ENCODE measurements at places on chromosomes 2 and 18. TPM values are rescaled to one million over a fixed set of nuclear protein-coding genes. Genes with fewer than 3 reads are reported as not detected.

DNA sequence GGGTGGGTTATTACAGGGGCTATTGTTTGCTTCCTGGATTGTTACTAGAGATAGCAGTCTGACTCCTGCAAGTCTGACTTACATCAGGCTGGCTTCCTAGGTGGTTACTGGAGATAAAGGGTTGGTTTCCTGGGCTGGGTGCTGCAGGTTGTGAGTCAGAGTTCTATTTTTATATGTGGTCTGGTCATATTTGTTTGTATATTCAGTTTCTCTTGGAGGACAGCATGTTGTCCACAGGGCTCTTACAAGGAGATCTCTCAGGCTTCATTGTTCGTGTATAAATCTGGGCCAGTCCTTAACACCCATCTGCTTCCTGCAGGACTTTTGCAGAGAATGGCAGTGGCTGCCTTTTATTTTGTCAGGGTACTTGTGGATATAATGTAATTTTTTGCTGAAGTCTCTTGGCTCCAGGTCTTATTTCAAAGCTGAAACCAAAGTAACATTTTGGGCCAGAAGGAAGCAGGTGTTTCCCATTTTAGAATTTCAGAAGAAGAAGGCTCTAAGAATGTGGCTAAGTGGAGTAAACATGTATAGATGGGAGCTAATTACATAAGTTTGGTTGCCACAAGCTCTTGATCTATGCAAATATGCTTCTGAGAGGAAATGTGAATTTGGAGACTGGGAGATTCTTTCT, 65.9 kb upstream of the SLC16A14 start:
- DNase-seq = no peak

DNA sequence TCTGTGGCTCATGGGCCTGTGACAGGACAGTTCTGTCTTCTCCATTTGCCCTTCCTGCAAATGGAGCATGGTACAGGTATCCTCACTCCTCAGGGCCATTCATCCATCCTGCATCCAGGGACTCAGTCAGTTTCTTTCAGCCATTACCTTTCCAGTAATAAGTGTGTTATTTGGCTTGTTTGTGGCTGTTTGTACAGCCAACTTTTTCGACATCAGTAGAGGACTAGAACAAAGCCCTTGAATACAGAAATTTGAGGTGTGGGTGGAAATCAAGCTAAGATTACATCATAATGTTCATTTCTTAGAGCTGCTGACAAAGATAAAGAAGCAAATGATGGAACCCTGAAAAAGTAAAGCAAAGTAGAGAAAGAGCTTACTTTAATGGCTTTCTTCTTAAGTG, 290.4 kb downstream of the PTPRM start:
- no peak for DNase-seq

- no peak for DNase-seq
Observed at GRCh38 chr18:11719621-11720020, 30.6 kb downstream of the GNAL start.

GRCh38 chr2:10368491-10369231, 66.0 kb downstream of the HPCAL1 start:
- DNase-seq = no peak

GRCh38 chr2:32773448-32773808, 145.6 kb downstream of the TTC27 start:
- no peak for DNase-seq

NOL4 gene
- 1.6 TPM for polyA plus RNA-seq

GRCh38 chr18:21598726-21599584, 1.5 kb downstream of the ESCO1 start:
- DNase-seq = no peak

IHH gene
- polyA plus RNA-seq = 3.5 TPM

ASPRV1 gene
- 3.1 TPM for polyA plus RNA-seq

DNA sequence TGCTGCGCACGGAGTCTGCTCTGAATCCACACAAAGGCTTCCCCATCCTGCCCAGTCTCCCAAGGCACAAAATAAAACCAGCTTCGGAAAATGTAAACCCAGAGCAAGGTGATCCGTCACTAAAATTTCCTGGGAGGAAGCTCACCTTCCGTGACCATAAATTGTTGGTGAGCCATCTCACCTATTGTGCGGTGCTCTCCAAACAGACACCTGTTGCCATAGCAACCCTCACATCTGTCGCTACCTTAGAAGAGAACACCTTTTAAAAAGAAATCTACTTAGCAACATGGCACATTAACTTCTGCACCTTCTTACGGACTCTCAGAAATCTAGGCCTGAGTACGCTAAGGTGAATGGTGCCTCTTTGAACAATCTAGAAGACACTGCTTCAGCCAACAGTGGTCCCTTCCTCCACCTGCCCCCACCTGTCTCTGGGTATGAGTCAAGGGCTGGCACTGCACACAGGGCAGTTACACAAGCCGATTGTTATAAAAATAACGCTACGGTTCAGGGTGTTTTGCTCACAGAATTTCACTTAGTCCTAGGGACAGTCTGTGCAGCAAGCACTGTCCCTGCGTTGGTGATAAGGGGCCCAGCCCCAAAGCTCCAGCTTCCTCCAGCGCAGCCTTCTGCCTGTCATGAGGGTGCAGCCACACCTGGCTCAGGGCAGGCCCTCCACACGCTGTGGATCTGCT, 114.9 kb upstream of the ID2 start:
- no peak for DNase-seq

TMEM150A gene
- polyA plus RNA-seq = 15.9 TPM

SMCHD1 gene
- 46.1 TPM for polyA plus RNA-seq

DNA sequence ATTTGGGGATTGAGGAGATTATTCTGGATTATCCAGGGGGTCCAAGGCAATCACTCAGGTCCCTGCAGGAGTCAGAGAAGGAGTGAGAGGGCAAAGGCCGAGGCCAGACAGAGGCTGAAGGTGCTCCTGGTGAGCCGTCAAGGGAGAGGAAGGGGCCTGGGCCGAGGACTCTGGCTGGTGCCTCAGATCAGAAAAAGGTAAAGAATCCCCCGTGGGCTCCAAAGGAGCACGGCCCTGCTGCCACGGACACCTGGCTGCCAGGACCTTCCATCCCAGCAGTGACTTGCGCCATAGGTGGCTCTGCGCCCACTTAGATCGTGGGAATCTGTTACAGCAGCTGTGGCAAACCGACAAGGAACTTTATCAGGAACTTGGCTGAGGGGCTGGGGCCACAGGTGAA, 374.8 kb upstream of the MYT1L start:
- no peak for DNase-seq

- no peak for DNase-seq
Observed at GRCh38 chr2:186827862-186828492, 21.0 kb downstream of the ZSWIM2 start.

SLC11A1 gene
- polyA plus RNA-seq = 1.6 TPM

DNA sequence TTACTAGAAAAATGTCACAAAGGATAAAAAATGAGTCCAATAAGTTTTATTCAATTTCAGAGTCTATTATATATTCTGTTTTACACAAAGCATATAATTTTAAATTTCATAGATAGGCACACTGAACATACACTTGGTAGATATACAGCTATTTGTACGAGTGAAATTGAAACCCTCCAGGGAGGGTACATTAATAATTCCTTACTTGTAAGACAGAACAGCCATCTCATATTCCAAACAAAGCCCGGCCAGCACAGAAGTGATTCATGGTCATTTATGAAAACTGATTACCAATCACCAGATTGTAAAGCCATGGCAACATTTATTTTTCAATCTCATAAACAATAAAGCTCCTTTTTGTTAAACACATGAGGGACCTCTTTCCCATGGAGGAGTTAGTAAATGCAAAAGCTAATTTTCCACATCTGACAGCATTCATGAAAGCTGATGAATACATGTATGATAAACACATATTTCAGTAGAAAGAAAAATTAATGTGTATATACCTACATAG, 190.6 kb downstream of the TDRD15 start:
- DNase-seq = no peak

DNA sequence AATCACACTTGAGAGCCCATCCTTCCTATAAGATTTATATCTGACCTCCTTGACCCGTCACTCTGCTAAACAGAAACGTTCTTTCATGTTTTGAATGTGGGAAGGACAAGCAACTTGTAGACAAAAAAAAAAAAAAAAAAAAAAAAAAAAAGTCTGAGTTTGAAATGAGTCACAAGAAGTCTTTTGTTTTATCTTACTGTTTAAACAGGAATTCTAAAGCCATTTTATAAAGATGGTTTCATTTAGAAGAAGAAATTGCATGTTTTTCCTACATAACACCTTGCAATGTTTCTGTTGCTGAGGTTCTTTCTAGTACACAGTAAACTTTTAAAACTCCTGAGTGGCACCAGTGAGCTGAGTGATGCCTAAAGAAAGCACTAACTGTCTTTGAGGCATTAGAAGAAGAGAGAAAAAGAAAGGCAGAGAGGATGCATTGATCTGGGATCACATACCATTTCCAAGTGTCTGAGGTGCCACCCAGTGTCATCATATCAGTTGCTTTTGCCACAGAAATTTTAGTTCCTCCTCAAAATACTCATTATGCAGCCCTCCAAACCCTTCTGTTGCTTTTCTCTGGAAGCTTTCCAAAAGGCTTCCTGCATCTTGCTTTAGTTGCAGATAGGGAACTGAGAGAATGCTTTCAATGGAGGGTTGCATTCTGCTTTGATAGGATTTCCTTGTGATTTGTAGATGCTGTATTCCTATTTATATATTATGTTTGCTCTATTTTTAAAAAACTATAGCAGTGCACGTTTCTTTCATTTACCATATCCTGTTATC, 69.1 kb downstream of the ACVR2A start:
- DNase-seq = peak; percentile 18

DNA sequence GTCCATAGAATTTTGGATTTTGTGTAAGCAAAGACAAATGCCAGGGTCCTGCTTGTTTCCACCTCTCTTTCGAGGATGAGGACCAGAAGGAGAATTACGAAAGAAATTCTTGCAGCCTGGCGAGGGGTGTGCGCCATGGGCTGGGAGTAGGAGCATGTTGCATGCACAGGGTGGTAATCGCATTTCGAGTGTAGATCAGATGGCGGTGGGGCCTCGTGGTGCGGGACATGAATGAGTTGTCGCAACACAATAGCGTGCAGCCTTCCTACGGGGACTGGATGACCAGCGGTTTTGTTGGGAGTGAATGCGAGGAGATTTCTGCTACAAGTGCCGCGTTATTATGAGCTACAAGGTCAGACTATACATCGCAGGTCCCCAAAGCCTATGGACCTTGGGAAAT, 4.2 kb upstream of the EN1 start:
- no peak for DNase-seq

DNA sequence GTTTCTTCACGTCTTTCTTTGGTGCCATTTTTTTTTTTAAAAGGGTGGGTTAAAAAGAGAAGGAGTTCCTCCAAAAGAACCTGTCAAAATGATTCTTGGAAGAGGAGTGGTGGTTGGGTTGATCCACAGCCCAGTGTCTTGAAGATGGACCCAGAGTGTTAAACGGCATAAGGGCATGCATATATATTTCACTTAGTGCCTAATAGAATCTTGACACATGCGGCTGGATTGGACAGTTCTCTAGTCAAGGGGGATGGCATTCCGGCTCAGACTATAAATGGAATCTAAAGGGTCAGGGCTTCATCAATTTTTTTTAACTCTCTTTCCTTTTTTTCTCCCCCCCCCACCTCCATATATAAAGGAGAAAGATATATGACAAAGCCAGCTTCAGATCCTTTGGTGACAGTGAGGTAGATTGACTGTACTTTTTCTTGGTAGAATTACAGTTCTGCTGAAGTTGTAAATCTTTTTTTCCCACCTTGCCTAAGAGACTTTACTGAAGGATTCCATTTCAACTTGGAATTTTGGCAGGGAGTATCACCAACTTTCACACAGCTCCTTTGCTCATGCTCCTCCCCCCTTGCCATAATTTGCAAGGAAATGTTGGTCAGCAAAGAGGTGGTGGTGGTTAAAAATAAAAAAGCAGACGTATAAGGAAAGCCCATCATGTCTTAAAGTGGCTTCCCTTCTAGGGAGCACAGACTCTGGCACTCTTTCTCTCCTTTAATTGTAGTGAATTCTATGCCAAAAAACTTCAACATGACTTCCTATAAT, at the start of gene MYL1:
Gene MYL1 (minus strand): TSS at position 160 of the 774 bp plus-strand sequence. CDS start 132 bp downstream, at position 28.
- DNase-seq = no peak

SERPINB4 gene
- polyA plus RNA-seq = not detected

ZSWIM2 gene
- not detected for polyA plus RNA-seq

DNA sequence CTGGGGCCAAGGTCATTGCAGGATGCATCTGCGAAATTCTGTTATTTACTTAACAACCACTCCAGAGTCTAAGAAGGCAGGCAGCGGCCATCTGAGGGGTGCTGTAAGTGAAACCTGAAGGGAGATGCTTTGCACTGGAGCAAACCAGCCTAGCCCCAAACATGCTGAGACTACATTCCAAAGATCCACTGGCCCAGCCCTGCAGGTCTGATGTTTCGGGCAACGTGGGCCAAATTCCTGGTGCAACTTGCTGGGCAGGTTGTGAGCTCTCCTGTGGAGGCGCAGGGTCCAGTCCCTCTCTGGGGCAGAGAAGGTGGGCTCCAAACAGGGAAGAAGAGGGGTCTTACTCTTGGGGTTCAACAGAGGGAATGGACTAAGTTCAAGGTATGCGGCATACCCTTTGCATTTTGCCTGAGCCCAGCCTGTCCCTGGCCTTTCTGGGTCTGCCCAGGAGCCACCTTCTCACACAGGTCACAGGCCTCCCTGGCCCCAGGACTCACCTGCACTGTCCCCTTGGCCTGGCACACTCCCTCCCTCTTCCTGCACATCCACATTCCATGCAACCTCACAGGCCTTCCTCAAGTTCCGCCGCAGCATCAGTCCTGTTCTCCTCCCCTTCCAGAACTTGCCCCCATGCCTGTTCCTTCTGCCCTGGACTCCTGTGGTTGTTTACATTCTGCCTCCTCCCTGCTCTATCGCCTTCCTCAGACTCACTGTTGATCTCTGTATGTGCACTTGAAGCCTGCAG, 5.1 kb upstream of the MAL start:
- DNase-seq = no peak

SCN9A gene
- 11.7 TPM for polyA plus RNA-seq

CYBRD1 gene
- polyA plus RNA-seq = 131 TPM

- no peak for DNase-seq
Observed at GRCh38 chr2:12451726-12452125, 265.0 kb upstream of the TRIB2 start.

DNA sequence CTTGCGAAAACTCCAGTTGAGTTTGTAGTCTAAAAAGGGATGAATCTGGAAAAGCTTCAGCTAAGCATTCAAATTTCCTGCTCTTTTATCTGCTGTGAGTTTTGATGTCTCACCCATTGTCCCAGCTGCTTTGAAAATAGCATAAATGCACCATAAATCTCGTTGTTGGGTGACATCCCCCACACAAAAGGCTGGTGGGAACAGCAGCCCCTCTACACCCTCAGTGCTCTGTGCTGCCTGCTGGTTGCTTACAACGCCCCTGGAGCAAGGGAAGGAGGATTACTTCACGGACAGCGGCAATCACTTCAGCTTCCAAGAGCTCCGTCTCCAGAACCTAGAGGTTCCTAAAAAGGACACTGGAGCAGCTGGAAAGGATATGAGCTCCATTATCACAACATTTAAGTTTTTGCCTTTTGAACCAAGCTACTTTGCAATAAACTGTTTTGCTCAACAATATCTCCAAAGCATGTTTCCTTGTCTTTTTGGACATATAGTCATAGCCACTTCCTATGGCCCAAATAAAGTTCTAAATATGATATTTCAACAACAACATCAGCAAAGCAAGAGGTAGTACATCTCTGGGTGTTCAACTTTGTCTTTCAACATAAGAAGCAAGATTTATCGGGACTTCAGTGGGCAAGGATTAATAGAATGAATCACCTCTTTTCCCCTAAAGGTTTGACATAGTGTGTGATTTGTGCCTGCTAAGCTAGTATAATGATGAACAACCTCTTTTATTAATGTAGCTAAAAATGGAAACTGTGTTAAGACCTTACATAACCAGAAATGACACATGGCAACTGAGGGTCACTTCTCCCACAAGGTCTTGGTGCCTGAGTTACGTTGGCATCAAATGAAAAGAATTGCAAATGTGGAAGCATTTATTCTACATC, 413.5 kb downstream of the TXNL1 start:
- no peak for DNase-seq

TUBA4B gene
- polyA plus RNA-seq = 0.34 TPM

EVA1A gene
- polyA plus RNA-seq = 30.1 TPM

All from right lung (tissue), 10 donors.